ENCODE measurements at places on chromosomes 5 and 9. TPM values are rescaled to one million over a fixed set of nuclear protein-coding genes. Genes with fewer than 3 reads are reported as not detected.

- no peaks in the 10 kb centered on the region for H3K4me1 ChIP-seq
- H3K36me3 ChIP-seq = no peaks in the 10 kb centered on the region
- no peak for DNase-seq
- H3K27me3 ChIP-seq = no peaks in the 10 kb centered on the region
- H3K27ac ChIP-seq = no peak overlapping the region
Observed at GRCh38 chr5:135012033-135012588, 21.9 kb downstream of the PITX1 start.

DNA sequence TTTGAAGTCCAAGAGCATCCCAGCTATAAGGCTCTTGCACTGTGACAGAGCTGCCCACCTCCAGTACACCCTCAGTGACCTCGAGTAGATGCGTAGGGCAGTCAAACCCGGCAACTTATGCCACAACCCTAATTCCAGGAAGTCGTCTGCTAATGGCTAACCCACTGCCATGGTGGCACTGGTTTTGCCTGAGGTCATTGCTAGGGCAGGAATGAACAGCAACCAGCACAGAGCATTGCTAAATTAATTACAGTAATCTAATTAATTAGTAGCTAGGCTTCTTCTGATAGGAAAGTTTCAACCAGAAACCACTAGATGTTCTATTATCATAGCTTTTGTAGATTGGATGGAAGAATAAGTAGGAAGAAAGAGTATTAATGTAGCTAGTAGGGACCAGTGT is 122.8 kb downstream of the DPYSL3 start:
- no peak for DNase-seq
- no peaks in the 10 kb centered on the region for H3K4me1 ChIP-seq
- H3K36me3 ChIP-seq = no peaks in the 10 kb centered on the region
- H3K4me3 ChIP-seq = no peak overlapping the region

The ADCY2 gene
- not detected for total RNA-seq

The RRAGA gene
- 34.7 TPM for total RNA-seq

Measured in CD4-positive, alpha-beta T cell (primary cell).